ENCODE measurements at places on chromosomes 3 and 15.

DNA sequence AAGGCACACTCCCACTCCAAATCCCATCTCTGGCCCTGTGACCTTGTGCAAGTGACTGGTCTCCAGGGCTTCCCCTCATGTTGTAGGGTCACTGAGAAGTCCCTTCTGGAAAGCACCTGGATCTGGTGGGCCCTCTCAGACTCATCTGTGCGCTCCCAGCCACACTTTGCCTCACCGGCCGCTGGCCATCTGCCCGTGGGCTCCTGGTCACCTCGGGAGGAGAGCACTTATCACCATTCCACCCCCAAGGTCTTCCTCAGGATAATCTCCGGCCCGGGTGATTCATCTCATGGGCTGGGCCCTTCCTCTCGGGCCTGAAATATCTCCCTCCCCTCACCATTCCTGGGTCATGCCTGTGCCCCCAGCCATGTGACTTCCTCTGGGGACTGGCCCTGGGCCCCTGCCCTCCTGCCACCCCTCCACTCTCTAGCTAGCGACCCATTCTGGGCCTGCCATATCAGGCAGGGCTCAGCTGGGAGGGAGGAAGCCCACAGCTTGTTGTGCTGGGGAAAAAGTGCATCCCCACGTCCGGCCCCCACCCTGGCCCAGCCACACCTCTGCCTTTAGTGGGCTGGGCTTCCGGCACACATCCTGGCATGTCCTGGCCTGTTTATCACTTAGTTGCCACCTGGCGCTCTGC is 10.6 kb upstream of the WNT7A start:
- DNase-seq: no peak

- no peak for DNase-seq
These were observed 32.9 kb downstream of the DAPK2 start for GRCh38 chr15:64013179-64014062.

GRCh38 chr3:17891139-17891856 is 148.9 kb upstream of the TBC1D5 start:
- no peak for DNase-seq

- no peak for DNase-seq
These were observed 28.8 kb downstream of the LYZL4 start for GRCh38 chr3:42381551-42382082.

DNA sequence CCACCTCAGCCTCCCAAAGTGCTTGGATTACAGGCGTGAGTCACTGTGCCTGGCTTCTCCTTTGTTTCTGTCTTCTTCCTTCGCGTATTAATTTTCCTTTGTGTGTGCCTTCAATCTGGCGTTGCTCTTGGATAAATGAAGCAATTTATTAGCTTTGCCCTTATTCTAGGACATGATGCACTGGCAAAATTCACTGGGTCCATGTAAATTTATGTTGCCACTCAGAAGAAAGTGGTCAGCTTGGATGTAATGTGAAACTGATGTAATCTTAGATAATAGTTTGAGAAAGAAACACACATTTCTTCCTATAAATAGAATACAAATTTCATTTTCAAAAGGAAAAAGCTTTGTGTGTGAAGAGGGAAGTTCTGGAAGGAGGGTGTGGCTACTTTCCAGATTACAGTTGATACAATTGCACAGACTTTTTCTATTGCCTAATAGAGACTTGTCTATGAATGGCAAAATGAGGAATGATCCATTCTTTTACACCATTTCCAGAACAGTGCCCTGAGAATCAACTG is 23.3 kb upstream of the ATP1B3 start:
- DNase-seq: no peak

- DNase-seq: no peak
These were observed 74.1 kb downstream of the SCN5A start for GRCh38 chr3:38575279-38575843.

DNA sequence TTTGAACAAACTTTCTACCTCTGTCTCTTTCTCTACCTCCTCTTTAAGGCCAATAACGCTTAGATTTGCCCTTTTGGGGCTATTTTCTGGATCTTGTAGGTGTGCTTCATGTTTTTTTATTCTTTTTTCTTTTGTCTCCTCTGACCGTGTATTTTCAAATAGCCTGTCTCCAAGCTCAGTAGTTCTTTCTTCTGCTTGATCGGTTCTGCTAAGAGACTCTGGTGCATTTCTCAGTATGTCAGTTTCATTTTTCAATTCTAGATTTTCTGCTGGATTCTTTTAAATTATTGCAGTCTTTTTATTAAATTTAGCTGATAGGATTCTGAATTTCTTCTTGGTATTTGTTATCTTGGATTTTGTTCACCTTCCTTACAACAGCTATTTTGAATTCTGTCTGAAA is 148.7 kb downstream of the RSRC1 start:
- no peak for DNase-seq

DNA sequence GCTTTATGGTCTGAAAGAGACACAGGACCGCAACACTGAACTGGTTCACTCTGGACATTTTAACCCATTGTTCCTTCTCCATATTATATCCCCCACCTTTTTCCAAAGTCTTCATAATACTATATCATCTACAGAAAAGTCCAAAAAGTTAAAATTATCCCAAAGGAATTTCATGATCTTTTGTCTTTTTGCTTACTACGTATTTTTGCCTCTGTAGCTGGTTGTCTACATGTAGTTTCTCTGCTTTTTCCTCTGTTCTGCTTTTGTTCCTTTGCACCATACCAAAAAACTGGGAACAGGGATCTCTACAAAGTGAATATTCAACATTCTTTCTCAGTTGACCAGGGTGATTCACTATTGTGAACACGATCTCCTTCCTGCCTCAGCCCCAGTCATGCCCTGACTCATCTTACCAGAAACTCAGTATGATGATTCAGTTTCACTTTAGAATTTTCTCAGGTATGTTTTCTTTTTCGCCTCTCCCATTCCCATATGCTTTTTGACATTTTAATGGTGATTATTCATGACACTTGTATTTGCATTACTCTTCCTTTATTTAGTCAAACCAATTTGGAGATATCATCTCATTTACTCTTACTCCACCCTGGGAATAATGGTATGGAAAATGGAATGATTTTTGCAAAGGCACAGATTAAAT is 14.5 kb downstream of the EMC4 start:
- DNase-seq: no peak

All from stimulated activated CD8-positive, alpha-beta memory T cell treated with anti-CD3 and anti-CD28 coated beads, Interleukin-7, amount 100 ng/mL, for 24 hours (primary cell).